Activated CD8-positive, alpha-beta memory T cell treated with anti-CD3 and anti-CD28 coated beads for 24 hours (primary cell): ENCODE measurements at places on chromosomes 7 and 10.

- no peak for DNase-seq
Observed at GRCh38 chr10:86346799-86347665, 19.6 kb downstream of the GRID1 start.

DNA sequence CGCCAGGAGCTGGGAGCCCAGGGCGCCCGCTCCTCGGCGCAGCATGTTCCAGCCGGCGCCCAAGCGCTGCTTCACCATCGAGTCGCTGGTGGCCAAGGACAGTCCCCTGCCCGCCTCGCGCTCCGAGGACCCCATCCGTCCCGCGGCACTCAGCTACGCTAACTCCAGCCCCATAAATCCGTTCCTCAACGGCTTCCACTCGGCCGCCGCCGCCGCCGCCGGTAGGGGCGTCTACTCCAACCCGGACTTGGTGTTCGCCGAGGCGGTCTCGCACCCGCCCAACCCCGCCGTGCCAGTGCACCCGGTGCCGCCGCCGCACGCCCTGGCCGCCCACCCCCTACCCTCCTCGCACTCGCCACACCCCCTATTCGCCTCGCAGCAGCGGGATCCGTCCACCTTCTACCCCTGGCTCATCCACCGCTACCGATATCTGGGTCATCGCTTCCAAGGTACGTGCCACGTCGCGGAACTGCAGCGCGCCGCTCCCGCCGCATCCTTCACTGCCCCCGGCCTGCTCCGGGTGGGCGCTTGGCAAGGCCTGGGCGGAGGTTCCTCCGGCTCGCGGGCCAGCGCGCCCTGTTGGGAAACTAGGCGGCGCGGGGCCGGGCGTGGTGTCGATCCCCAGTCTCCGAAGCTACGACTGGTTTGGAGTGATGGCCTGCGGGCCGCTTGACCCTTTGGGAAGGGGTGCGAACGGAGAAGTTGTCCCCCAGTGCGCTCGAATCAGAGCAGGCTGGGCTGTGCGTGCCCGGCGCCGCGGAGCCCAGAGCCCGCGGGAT lies 868 bp downstream of the EMX2 start:
- no peak for DNase-seq

DNA sequence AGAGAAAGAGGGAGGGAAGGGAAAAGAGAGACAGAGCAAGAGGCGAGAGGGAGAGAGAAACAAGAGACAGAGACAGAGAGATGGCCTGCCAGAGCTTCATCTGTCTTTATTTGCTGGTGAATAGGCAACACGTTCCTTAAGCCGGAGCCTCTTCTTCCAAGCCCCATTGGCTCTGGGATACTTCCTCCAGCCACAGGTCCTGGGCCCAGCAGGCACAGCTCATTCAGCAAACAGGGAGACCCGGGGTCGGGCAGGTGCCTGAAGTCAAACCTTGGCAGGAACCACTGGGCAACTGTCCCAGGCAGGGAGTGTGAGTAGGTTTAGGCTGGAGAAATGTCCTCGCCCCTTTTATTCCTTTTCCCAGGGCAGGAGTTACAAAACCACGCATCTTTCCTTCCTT lies 68.2 kb downstream of the MYL10 start:
- no peak for DNase-seq

DNA sequence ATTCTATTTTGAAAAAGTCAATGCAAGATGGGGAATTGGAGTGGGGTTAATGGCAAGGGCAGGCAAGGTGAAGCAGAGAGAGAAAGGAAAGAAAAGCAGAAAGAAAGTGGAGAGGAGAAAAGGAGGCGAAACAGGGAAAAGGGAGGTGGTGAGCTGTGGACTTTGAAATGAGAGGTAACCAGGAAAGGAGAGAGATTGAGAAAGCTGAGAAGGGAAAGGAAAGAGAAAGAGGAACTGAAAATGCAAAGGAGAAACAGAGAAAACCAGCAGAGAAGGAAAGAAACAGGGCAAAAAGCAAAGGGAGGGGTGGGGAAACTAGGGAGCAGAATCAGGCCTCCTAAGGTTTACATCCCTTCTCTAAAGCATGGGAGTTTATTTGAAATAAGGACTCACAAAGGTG lies 72.5 kb upstream of the TPK1 start:
- no peak for DNase-seq

DNA sequence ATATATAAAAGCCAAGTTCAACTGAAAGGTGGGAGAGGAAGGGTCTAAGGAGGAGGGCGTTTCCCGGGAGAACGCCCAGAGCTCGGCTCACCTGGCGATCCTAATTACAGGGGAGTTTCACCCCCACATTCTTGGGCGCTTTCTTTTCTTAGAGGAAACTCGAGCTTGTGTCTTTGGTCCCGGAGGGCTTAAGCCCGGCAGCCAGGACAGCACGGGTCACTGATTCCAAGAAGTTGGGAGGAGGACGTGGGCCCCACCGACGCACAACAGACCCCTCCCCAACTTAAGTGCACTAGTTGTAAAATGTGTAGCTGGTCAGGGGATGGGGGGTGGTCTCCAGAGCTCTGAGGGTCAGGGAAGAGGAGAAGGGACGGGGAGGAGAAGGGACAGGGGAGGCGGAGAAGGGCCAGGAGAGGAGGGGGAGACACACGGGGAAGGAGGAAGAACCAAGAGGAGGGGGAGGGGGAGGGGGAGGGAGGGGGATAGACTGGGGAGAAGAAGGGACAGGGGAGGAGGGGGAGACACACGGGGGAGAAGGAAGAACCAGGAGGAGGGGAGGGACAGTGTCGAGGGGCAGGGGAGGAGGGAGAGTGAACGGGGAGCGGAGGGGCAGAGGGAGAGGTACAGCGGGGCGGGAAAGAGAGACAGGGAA lies 874 bp downstream of the BAIAP2L1 start:
- no peak for DNase-seq

DNA sequence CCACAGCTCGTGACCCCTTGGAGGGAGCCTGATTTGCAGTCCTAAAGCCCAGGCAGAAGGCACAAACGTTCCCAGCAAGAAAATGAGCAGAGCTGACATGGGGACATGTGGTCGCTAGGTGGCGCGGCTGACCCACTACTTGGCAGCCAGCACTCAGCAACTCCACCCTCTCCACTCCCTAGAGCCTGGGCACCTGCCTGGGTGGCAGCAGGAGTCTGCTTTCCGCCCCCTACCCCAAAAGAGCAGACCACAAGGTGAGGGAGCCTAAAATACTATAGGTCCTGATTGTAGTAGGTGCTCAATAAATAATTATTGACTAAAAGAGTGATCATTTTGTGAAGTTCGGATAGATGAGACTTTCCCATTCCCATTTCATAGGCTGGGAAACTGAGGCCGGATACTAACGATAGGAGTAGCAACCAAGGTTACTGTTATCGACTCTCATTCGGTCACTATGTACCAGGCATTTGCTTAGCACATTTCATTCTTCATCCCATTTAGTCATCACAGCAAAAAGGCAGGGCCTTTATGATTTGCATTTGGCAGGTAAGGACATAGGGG lies 57.4 kb downstream of the NEUROG3 start:
- DNase-seq: peak; percentile 91
